ENCODE measurements at places on chromosomes 7 and 10.

DNA sequence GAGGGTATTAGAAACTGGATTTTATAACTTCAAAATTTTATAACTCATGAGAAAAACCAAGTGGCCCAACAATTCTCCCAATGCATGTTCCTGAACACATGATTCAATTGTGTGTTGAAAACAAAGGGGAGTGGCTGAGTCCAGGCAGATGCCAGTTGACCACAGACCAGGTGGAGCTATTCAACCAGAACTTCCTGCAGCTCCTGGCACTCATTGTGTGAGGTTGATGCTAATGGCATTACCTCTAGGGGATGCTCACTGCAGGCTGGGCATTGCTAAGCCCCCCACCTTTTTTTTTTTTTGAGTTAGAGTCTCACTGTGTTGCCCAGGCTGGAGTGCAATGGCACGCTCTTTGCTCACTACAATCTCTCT is 20.3 kb downstream of the MYOF start:
- no peak for DNase-seq

GRCh38 chr7:135337977-135338550 is 104.4 kb downstream of the STRA8 start:
- no peak for DNase-seq

DNA sequence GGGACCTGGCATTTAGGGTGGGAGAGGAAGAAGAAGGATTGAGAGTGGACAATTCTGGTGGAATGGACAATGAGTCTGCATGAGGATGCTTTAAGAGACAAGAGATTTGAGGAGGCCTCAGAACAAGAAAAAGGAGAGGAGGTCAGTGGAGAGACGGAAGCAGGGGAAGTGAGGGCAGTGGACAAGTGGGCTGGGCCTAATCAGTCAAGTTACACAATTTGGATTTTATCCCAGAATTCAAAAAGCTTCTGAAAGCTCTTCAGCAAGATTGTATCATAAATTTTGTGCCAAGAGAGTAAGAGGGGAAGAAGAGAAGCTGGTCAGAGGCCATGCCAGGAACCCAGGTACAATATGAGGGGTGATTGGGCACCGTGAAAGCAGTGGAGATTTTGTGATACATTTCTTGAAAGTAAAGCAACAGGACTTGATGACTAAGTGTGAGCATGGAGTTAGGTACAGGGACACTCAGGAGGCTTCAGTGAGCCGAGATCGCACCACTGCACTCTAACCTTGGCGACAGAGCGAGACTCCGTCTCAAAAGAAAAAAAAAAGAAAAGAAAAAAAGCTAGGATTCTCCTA is 19.3 kb upstream of the TSPAN13 start:
- DNase-seq = no peak

- no peak for DNase-seq
These were observed 92.2 kb downstream of the EGFR start for GRCh38 chr7:55110993-55111361.

GRCh38 chr10:111459967-111460366 is 383.1 kb downstream of the ADRA2A start:
- no peak for DNase-seq

DNA sequence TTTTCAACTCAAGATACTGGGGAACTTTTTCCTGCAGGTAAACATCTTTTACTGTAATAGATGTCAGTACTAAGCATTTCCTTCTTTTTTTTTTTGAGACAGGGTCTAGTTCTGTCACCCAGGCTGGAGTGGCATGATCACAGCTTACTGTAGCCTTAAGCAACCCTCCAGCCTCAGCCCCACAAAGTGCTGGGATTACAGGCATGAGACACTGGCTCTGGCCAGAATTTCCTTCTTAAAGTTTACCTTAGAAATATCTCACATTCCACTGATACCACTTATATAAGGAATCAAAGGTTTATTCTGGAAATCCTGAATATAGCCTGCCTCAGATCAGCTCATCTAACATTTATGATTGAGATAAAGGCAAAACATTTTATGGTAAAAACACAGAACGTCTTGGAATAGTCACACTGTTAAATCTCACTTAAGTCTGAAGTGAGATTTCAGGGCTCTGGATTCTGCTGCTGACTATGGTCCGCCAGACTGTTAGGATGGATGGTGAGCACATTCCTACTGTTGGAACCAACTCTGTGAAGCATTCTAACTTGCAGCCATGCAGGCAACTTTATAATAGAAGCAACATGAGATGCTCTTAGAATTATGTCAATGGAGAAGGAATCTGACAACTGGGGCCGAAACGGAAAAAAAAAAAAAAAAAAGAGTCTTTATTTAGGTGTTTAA is 151.9 kb downstream of the ZMYND11 start:
- no peak for DNase-seq

DNA sequence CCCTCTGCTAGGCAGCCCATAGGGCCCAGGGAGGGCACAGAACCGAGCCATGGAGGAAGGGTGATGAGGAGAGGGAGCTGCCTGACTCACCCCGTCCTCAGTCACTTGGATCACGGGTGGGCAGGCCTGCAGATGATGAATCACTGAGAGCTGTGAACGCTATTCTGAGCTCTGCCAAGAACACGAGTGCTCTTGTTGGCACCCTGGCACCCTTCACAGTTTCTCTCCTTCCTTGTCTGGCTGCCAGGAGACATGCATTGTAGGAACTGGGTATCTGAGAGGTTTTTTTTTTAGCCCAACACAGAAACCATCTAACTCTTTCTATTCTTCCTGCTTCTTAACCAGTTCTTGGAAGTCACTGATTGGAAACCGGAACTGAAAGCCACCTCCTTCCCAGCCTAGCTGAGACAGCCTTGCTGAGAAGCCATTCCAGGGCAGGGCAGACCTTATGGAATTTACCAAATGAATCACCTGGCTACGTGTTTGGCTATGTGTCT is 82.1 kb downstream of the SLC37A3 start:
- DNase-seq = no peak

GRCh38 chr10:91694170-91694794 is 61.4 kb upstream of the PPP1R3C start:
- DNase-seq = no peak

DNA sequence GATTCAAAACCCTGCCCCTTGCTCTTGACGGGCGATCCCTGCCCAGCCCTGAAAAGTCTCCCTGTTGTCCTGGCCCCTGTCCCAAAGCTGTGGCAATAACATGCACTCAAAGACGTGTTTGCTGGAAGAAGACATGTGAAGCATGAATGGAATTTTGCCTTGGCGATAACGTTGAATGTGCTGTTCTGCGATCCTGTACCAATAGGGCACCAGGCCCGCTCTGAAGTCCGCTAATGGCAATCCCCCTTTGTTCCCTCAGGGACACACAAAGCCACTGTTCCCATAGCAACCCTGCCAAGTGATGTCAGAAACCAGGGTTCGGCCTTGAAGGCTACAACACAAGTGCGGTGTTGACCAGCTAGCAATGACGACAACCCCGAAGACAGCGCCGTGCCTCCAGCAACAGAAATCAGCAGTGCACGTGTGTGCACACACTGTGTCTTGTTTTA is 284.6 kb downstream of the KLF6 start:
- no peak for DNase-seq
